Stimulated activated naive CD4-positive, alpha-beta T cell treated with Interleukin-2 at 50 U/mL for 16 hours (primary cell): ENCODE measurements at places on chromosomes 7 and 10.

- peak; percentile 78 for DNase-seq
Observed at GRCh38 chr10:80453842-80454512, at the start of gene TSPAN14. Gene TSPAN14, plus strand, starts transcription at chr10:80454310. Its CDS starts 34,924 bp downstream, at chr10:80489234.

DNA sequence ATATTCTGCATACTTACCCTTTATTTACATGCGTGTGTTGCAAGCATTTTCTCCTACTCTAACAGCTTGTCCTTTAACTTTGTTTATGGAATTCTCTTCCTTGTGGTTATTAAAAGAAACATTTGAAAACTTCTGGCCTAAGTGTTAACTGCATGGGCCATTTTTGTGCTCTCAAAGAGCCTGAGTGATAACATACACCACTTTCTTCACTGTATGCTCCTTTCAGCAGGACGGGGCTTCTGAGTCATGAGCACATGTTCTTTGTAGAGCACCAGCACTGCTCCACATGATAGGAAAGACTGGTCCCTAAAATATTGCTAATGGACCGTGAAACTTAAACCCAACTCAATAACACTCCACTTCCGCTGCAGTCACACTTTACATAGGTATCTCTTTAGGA lies 1093.6 kb upstream of the GHITM start:
- DNase-seq, result no peak

- no peak for DNase-seq
Observed at GRCh38 chr7:37665352-37666022, 18.1 kb upstream of the GPR141 start.

DNA sequence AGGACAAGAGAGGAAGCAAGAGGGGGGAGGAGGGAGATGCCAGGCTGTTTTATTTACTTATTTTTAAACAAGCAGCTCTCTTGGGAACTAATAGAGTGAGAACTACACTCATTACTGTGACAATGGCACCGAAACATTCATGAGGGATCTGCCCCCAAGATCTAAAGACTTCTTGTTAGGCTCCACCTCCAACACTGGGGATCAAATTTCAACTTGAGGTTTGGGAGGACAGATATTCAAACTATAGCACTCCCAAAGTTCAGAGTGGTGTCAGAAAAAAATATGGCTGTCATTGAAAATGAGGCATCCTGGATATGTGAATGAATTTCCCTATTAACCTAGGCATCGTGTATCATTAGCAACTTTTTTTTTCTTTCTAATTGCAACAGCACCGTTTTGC lies 145.5 kb downstream of the ABCA13 start:
- DNase-seq, result no peak

GRCh38 chr10:88932539-88933256 lies 19.9 kb downstream of the ACTA2 start:
- peak; percentile 7 for DNase-seq

- DNase-seq, result no peak
Observed at GRCh38 chr7:106074257-106074656, 37.9 kb downstream of the SYPL1 start.
